ENCODE measurements at places on chromosomes 2 and 18.

DNA sequence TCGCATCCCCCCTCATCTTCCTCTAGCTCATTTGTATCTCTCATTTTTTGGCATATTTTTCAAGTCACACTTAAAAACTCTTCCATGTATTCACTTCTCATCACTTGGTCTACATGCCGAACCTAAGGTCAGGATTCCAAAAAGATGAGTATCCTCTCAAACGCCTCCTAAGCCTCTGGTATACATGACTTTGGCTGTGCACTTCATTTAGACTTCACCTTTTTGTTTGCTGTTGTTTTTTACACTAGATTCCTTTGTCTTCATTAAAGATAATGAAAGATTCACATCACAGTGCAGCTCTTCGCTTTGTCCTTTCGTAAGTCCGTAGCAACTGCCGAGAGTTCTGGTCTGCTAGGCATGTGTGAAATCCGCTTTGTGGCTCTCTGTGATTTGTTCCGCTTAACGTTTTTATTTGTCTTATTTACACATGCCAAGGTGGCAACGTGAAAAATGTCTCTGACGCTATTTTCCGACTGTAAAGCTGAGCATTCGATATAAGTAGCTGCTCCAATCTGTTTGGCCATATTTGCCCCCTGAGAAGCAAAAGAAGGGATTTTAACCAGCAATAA, 17.7 kb downstream of the RND3 start:
- DNase-seq, result no peak

DNA sequence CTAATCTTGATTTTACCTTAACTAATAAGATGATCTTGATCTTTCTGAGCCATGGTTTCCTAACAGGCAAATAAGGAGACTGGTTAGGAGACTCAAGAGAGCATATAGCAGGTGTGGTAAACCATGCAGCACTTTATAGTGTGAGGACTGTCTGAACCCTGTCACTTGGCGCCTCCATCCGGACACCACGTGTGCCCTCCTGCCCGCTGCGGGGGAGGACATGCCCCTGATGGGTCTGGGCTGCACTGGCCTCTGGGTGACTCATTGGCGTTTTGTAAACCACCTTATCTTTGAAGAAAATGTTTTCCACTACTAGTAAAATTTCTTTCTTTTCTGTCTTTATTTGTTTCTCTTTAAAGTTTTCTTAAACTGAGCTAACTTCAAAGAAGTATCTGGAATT, 131.1 kb downstream of the FMNL2 start:
- no peak for DNase-seq

DNA sequence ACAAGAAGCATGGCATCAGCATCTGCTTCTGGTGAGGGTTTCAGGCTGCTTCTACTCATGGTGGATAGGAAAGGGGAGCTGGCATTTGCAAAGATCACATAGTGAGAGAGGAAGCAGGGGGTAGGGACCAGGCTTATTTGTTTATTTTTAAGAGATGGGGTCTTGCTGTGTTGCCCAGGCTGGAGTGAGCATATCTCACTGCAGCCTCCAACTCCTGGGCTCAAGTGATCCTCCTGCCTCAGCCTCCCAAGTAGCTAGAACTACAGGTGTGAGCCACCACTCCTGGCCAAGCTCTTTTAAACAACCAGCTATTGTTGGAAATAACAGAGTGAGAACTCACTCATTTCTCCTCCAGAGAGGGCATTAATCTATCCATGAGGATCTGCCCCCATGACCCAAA, 269.4 kb upstream of the FBXO11 start:
- no peak for DNase-seq

GRCh38 chr2:47303341-47304148, 99.4 kb upstream of the MSH2 start:
- no peak for DNase-seq

DNA sequence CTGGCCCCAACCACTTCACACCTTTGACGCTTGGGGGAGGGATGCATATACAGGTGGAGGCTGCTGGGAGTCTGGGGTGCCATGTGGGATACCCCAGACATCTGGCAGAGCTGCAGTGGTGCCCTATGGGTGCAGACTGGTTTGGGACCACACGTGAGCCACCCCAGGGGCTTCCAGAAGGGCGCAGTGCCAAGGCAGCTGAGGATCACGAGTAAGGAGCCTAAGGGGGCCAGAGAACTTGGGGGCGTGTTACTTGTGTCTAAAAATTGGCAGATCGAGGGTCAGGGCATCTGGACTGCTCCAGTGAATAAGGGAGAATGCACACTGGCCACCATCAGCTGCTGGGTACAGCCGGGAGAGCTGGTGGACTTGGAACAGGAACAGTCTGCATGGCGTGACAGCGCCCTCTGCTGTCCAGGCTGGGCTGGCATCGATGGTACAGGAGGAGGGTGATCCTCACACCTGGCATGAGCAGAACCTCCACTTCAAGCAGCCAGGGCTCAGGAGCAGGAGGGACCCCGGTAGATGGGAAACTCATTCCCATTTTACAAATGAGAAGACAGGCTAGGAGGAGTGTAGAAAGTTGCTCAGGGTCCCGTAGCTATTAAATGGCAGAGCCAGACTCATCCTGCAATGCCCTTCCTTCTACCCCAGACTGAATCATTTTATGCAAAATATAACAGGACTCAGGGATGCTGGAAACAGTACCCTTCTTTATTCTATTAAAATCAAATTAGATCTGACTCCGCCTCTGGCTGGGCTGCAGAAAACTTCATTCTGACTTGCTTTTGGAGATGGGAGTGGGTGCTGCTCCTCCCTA, 60.4 kb downstream of the ATOH8 start:
- DNase-seq, result peak; percentile 78

GRCh38 chr2:937530-937929, 13.1 kb upstream of the SNTG2 start:
- no peak for DNase-seq

DNA sequence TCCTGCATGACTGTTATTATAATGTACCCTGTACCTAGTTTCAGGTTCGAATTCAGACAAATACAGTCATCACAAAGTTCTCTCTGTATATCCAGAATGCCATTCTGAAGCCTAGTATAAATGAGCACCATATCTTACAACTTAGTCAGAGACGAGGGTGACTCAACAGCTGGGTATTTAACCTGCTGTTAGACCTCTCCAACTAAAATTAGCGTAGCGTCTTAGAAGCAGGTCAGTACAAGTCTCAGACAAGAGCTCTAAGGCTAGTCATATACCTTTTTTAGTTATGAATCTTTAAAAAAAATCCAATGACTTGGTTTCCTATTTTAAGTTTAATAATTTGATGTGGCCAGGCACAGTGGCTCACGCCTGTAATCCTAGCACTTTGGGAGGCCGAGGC, 74.1 kb downstream of the CABYR start:
- DNase-seq, result no peak

GRCh38 chr2:46122318-46122976, 174.8 kb upstream of the EPAS1 start:
- no peak for DNase-seq

DNA sequence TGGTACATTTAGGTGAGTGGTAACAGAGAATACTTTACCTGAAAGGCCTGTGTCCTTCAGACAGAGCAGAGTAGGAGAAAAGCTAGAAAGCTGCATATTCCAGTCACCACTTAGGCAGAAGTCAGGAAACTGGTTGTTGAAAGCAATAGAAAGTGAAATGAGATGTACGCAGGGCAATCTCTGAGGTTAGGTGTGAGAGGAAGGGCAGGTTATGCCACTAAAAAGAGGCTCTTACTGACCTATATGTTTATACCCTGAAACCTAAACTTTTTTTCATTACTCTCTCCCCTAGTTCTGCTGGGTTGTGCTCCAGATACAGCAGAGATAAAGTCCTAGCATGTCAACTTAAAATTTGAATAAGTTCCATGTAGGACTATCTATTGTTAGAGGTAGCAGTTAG, 93.5 kb downstream of the COX7A2L start:
- no peak for DNase-seq

- peak; percentile 54 for DNase-seq
Observed at GRCh38 chr18:79522451-79523205, 126.9 kb downstream of the NFATC1 start.
